KG1 (cell line): ENCODE measurements at places on chromosomes 7 and 10.
A peak's percentile ranks its signal among the peaks of the same experiment; 100 is the strongest.

DNA sequence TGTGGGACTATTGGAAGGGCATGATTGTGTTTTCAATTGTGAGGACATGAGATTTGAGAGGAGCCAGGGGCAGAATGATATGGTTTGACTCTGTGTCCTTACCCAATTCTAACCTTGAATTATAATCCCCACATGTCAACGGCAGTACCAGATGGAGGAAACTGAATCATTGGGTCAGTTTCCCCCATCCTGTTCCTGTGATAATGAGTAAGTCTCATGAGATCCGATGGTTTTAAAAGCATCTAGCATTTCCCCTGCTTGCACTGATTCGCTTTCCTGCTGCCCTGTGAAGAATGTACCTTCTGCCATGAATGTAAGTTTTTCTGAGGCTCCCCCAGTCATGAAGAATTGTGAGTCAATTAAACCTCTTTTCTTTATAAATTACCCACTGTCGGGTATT, 1367.1 kb downstream of the XPNPEP1 start:
- no peak for DNase-seq

DNA sequence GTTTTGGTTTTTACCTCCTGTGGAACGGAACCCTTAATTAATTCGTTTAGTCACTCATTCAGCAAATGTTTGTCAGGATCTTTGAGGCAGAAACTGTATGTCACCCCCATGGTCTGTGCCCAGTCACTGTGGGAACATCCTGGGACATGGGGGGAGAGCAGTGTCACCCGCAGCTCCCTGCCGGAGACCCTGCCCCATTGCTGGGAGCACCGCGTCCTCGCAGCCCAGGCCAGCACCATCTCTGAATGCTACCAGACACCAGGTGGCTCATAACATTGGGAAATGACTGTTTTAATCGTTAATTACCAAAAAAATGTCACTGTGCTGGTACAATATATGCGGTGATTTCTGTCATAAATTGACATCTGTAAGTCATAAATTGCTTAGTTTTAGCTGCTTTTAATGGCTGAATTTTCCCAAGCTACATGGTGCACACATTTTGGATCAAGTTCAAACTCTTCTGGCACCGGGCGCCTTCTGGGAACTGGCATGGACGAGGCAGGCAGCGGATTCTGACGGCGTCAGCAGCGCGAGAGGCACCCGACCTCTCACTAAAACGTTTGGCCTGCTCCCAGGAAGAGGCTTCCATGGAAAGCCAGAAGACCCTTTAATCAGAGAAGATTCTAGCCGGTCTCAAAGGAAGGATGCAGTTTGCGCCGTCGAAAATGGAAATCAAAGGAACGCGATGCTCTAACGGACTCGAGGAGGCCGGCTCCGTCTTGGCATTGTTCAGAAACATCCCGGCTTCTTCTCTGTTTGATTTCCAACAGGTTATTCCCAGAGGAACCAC, 184.2 kb downstream of the ADARB2 start:
- no peak for DNase-seq

GRCh38 chr7:122337011-122337410, 32.5 kb upstream of the FEZF1 start:
- no peak for DNase-seq

DNA sequence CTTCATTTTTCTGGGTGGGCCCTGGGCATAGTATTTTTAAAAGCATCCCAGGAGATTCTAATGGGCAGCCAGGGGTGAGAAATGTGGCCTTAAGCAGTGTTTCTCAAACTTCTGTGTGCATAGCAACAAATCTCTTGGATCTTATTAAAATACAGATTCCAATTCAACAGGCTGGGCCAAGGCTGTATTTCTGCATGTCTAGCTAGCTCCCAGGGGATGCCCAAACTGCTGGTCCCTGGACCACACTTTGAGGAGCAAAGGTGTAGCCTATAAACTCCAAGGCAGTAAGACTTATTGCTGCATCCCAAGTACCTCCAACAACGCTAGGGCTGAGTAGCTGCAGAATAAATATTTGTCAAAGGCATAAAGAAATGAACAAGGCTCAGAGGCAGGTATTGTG, 292.9 kb upstream of the ZMIZ1 start:
- DNase-seq: no peak

DNA sequence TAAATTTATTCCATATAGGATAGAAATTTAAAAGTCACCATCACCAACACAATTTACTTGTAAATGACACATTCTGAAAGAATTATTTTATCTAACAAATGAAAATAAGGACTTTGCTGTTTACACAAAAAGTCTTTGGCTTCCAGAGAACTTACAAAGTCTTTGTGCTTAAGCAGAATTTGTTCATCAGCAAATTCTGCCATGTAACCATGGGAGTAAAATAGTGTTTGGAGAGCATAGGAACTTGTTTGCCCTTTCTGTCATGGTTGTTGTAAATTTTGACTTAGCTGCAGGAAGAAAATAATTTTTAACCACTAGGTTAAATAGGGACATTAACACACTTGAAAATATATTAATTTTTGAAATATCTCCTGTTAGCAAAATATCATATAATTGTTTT, 15.2 kb downstream of the FGL2 start:
- no peak for DNase-seq

DNA sequence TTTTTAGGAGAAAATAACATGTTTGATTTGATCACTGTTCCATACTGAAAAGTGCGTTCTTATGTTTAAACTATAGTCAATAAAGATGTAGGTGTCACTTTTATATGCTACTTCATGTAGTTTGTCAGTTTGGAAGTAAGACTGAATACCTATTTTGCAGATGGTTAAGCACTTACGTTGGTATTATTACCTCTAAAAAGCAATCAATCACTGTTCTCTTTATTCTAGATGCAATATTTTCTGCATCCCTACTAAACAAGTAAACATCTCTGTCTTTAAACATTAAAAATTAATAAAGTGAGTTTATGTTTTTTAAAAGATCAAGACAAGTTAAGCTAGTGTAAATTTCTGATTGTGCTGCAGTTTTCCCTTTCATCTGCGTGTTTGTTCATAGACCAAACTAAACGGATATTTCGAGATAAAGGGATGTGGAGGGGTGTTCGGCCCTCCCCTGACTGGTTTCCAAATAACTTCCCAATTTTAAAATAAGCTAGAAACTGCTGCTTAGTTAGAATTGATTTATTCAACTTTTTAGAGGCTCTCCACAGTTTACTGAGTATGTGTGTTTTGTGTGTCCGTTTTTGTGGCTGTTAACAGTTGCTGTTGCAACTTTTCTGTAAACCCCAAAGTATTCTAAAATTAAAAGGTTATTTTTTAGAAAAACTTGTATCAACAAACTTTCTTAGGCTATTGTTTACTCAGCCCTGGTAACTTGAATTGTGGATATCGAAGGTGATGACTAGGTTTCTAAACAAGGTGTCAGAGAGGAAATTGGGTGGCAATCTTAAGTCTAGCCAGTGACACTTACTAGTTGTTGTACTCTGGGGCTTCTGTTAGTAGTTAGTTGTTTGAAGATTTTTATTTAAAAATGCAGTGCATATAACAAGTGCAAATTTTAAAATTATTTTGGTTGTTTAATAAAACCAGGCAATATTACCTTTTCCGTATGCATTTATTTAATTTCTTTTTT, 974 bp downstream of the KIF11 start:
- DNase-seq: no peak

DNA sequence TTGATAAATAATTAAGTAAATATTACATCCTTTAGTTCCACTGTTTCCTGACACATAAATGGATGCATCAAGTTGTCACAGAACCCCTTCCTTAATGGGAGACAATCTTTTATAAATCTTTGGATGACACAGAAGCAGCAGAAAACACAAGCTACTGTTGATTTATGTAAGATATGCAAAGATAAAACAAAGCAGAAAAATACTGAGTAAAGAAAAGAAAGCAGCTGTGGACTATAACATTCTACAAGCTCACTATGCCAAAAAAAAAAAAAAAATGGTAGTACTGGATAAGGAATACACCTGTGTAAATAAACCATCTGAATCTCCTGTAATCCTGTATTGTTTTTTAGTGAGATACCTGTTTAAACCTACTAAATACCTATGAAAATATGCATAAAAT, 92.0 kb upstream of the FAM180A start:
- DNase-seq: no peak

- DNase-seq: no peak
Observed at GRCh38 chr7:128770233-128770632, 5.4 kb downstream of the OPN1SW start.

GRCh38 chr7:23662124-23662983, 17.6 kb upstream of the FAM221A start:
- DNase-seq: no peak

DNA sequence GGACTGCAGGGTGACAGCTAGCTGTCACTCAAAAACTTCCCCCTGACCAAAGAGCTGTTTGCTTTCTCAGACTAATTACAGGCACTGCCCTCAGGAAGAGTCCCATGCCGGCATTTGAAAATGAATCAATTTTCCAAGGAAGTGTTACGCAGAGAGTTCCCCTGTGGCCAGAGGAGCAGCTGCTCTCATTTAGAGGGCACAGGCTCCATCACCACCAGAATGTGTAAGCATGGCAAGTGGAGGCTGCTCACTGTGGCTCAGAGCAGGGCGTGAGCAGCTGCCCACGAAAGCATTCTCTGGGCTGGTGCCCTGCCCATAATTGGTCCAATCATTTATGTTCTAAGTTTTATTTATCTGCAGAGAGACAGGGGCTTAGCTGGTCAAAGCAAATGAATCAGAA, 202.2 kb downstream of the RAMP3 start:
- no peak for DNase-seq

DNA sequence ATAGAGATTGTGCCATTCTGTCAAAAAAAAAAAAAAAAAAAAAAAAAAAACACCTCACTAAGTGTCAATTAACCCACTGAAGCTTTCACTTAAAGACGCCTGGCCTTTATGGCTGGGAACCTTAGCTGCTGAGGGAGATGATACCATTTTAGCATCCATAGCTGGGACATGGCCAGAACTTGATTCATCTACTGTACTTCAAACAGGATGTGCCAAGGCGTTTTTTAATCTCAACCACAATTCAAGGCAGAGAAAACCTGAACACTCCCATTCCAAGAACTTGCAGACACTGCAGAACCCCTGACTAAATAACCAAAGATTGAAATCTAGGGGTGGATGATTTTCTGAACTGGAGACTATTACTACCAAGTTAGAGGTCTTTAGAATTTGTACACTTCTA, 996.6 kb downstream of the SORCS1 start:
- no peak for DNase-seq

- DNase-seq: no peak
Observed at GRCh38 chr10:33112831-33113455, 154.9 kb upstream of the ITGB1 start.

DNA sequence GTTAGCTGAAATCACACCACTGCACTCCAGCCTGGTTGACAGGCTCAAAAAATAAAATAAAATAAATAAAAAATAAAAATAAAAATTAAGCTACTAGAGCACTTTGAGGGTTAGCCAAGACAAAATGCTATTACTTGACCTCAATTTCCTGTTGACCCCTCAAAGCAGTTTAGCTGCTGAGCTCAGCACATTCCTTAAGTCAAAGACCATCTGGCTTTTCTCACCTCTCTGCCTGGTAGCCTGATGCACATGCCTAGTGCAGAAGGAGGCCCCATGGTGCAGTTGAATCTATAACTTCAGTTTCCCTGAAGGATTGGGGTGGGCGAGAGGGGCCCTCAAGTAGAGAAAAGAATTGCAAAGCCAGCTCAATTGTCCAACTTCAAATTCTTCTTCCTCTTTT, 211.1 kb upstream of the GALNT17 start:
- no peak for DNase-seq

GRCh38 chr7:43570688-43571365, 12.1 kb upstream of the STK17A start:
- no peak for DNase-seq

GRCh38 chr10:562142-562541, 127.3 kb downstream of the DIP2C start:
- no peak for DNase-seq

GRCh38 chr10:44415121-44415520, 30.2 kb upstream of the CXCL12 start:
- no peak for DNase-seq

DNA sequence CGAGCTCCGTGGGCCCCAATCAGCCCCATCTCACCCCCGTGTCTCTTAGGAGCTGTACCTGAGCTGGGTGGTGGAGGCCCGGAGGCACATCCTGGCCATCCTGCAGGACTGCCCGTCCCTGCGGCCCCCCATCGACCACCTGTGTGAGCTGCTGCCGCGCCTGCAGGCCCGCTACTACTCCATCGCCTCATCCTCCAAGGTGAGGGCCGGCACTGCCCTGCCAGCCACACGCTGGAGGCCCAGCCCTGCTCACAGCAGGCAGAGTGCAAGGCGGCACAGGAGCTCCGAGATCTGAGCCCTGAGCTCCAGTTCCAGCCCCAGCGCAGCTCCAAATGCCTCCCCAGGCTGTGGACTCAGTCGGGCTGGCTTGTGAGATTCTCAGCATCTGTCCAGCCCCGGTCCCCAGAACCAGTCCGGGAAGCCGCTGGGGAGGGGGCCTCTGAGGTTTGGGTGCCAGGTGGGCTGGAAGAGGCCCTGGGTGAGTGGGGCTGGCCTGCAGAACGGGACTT, 9.3 kb downstream of the TMEM120A start:
- no peak for DNase-seq

DNA sequence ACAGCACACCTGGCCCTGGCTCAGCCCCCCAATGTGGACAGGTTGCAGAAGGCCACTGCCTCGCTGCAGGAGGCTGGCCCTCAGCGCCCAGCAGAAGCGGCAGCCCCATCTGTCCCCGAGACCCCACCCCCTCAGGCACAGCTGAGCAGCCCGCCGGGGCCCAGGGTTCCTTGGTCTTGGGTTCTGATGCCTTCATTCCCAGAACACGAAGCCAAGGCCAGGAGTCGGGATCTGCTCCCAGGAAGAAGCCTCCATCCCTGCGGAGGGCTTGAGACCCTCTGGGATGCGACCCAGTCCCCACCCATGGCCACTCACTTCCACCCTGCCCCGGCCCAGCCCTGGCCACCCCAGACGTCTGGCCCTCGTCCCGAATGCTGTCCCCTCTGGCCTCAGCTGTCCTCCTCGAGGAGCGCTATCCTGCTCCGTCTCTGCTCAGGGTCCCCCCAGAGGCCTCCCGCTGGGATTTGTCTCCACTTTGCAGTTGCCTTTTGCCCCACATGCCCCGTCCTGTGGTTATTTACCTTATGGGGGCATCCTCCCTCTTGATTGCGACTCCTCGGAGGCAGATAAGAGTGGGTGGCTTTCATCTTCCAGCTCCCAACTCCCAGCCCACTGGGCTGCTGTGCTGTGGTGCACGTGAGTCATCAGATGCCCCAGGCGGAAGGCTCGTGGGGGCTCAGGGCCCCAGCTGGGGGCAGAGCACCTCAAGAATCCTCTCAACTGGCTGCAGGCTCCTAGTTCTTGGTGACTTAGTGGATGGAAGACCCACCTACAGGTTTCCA, 97.5 kb downstream of the MKI67 start:
- no peak for DNase-seq

DNA sequence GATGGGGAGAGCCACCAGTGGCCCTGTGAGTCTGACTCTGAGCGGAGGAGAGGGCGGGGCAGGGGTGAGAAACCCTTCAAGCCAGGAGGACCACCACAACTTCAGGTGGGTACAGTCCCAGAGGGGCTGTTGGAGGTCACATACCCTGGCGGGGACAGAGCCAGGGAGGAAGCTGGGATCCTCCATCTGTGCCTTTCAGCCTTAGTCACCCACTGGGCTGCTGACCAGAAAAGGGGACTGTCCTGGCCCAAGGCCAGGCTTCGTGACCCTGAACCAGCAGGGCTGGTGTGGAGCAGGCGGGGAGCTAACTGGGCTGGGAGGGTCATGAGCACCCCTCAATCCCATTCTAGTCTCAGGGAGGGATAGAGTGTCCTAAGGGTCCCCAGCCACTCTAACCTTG, 1.5 kb upstream of the CALHM3 start:
- DNase-seq: no peak

GRCh38 chr7:105118612-105119600, 104.9 kb downstream of the KMT2E start:
- peak; percentile 14 for DNase-seq
